Natural killer cell (primary cell): ENCODE measurements at places on chromosomes 16 and 17. TPM values are rescaled to one million over a fixed set of nuclear protein-coding genes. Genes with fewer than 3 reads are reported as not detected.

HSD3B7 gene
- 0.39 TPM for total RNA-seq

- no peak for DNase-seq
- no peaks in the 10 kb centered on the region for H3K4me1 ChIP-seq
- H3K4me3 ChIP-seq, result no peak overlapping the region
- H3K27me3 ChIP-seq, result peaks cover 10% of the 10 kb centered on the region
- no peaks in the 10 kb centered on the region for H3K36me3 ChIP-seq
Measured at GRCh38 chr17:38455288-38455915, 27.1 kb downstream of the ARHGAP23 start.

DNA sequence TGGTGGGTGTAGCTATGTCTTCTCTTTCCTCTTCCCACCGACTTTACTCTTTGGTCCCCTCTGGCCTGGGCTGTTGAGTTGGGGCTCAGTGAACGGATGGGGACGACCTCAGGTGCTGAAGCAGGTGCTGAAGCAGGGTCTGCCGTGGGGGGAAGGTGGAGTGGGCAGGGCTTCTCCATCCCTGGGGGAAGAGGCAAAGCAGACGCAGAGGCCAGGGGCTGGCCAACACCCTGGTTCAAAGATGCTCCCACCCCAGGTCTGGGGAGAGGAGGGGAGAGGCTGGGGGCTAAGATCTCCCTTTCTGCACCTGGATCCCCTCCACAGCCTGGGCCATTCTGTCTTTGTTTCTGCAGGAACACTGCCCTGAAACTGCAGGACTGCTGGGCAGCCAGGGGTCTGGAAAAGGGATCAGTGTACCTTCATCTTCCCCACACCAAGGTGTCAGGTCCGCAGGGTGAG is 22.9 kb downstream of the ALOX12B start:
- peaks cover 19% of the 10 kb centered on the region for H3K27me3 ChIP-seq
- DNase-seq, result no peak
- no peak overlapping the region for H3K27ac ChIP-seq
- peaks cover 13% of the 10 kb centered on the region for H3K4me1 ChIP-seq

GRCh38 chr16:305916-306626 is 23.1 kb downstream of the PDIA2 start:
- H3K36me3 ChIP-seq, result peaks cover 45% of the 10 kb centered on the region
- H3K27ac ChIP-seq, result no peak overlapping the region
- DNase-seq, result no peak
- no peaks in the 10 kb centered on the region for H3K27me3 ChIP-seq
- no peak overlapping the region for H3K4me3 ChIP-seq
- peaks cover 51% of the 10 kb centered on the region for H3K4me1 ChIP-seq

GRCh38 chr17:54992797-54993639 is 24.5 kb downstream of the STXBP4 start:
- H3K36me3 ChIP-seq, result no peaks in the 10 kb centered on the region
- no peak overlapping the region for H3K27ac ChIP-seq
- no peak overlapping the region for H3K4me3 ChIP-seq
- no peaks in the 10 kb centered on the region for H3K27me3 ChIP-seq
